ENCODE measurements at places on chromosomes 2 and 18.

- H3K27me3 ChIP-seq = no peaks in the 10 kb centered on the region
- H3K4me1 ChIP-seq = peaks cover 2% of the 10 kb centered on the region
- H3K36me3 ChIP-seq = no peaks in the 10 kb centered on the region
- no peak for DNase-seq
- no peak overlapping the region for H3K27ac ChIP-seq
These were observed 235.5 kb upstream of the SMAD7 start for GRCh38 chr18:49186242-49186641.

DNA sequence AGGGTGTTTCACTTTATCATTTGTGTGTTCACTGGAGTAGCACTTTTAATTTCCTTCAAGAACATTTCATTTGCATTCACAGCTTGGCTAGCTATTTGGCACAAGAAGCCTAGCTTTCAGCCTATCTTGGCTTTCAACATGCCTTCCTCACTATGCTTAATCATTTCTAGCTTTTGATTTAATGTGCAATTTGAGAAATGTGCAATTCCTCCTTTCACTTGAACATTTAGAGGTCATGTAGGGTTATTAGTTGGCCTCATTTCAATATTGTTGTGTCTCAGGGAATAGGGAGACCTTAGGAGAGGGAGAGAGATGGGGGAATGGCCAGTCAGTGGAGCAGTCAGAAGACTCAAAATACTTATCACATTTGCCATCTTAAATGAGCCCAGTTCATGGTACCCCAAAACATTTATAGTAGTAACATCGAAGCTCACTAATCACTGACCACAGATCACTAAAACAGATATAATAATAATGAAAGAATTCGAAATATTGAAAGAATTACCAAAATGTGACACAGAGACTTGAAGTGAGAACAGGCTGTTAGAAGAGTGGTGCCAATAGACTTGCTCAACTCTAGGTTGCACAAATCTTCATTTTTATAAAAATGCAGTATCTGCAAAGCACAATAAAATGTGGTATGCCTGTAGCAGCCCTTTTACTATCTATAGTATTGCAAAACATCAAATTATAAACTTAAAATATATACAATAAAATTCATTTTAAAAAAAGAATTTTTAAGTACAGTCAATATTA, 561.2 kb downstream of the METTL4 start:
- no peaks in the 10 kb centered on the region for H3K36me3 ChIP-seq
- no peaks in the 10 kb centered on the region for H3K27me3 ChIP-seq
- H3K4me3 ChIP-seq = no peak overlapping the region
- H3K27ac ChIP-seq = no peak overlapping the region

DNA sequence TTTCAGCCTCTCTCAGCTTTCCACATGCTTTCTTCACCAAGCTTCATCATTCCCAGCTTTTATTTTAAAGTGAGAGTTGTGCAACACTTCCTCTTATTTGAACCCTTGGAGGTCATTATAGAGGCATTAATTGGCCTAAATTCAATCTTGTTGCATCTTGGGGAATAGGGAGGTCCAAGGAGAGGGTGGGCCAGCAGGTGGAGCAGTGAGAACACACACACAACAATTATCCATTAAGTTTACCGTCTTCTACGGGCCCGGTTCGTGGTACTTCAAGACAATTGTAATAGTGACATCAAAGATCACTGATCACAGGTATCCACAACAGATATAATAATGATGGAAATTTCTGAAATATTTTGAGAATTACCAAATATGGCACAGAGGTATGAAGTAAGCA, 457.2 kb upstream of the SMIM21 start:
- no peaks in the 10 kb centered on the region for H3K36me3 ChIP-seq
- H3K4me1 ChIP-seq = no peaks in the 10 kb centered on the region
- H3K27ac ChIP-seq = no peak overlapping the region
- H3K4me3 ChIP-seq = no peak overlapping the region

GRCh38 chr2:161321944-161322648, 13.9 kb downstream of the PSMD14 start:
- no peak overlapping the region for H3K27ac ChIP-seq
- no peaks in the 10 kb centered on the region for H3K27me3 ChIP-seq
- peaks cover 23% of the 10 kb centered on the region for H3K36me3 ChIP-seq
- H3K4me1 ChIP-seq = peaks cover 26% of the 10 kb centered on the region
- DNase-seq = no peak

Measured in effector memory CD8-positive, alpha-beta T cell (primary cell).